Activated naive CD8-positive, alpha-beta T cell treated with anti-CD3 and anti-CD28 coated beads for 36 hours (primary cell): ENCODE measurements at places on chromosomes 13 and 19. TPM values are rescaled to one million over a fixed set of nuclear protein-coding genes. Genes with fewer than 3 reads are reported as not detected.

DNA sequence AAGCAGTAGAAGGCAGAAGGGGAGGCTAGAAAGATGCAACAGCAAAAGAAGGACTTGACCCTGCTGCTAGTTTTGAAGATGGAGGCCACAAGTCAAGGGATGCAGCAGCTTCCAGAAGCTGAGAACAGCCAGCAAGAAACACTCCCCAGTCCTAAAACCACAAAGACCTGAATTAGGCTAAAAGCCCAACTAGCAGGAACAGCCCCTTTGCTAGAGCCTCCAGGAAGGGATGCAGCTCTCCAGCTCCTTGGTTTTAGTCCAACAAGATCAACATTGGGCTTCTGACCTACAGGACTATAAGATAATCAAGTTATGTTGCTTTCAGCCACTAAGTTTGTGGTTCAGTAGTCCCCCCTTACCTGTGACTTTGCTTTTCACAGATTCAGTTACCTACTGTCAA lies 10.5 kb upstream of the LATS2 start:
- H3K4me3 ChIP-seq: no peak overlapping the region
- H3K4me1 ChIP-seq: peaks cover 19% of the 10 kb centered on the region
- no peak overlapping the region for H3K27ac ChIP-seq

DNA sequence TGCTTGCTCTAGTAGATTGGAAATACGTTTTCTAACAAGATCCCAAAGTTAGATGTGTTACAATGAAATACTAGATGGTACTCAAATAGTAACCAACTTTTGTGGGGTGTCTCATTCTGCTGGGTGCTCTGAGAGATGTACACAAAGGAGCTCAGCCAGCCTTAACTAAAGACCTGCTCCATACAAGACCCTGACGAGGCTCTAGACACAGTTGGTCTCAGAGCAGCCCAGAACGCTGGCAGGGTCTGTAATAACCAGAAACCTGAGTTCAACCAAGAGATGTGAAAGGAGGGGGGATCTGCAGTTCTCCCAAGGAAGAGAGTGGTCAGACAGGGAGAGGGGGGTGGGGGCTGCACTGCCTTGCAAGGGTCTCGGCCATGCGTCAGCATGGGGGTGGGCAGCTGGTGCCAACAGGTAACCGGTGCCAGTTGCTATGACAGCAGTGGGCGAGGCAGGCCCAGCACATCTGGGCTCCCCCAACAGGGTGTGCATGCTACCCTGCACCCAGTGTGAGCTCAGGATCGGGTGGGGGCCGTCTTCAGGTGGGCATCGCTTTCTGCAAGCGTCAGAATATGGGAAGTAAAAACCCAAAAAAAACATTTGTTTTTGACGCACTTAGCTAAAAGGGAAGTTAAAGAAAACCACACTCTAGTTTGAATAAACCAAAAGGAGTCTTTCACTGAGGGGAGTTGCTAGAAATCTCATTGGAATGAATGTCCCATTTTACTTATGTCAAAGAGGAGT lies 68.0 kb upstream of the GPR183 start:
- peak; percentile 30 for DNase-seq
- no peaks in the 10 kb centered on the region for H3K27me3 ChIP-seq
- peaks cover 70% of the 10 kb centered on the region for H3K36me3 ChIP-seq
- peak overlapping the region; percentile 84 for H3K27ac ChIP-seq
- H3K4me1 ChIP-seq: peaks cover 84% of the 10 kb centered on the region
- H3K4me3 ChIP-seq: peak overlapping the region; percentile 68

GRCh38 chr13:46577696-46578589 lies 25.0 kb downstream of the LRCH1 start:
- no peak for DNase-seq
- H3K27me3 ChIP-seq: no peaks in the 10 kb centered on the region
- H3K4me1 ChIP-seq: peaks cover 59% of the 10 kb centered on the region

DNA sequence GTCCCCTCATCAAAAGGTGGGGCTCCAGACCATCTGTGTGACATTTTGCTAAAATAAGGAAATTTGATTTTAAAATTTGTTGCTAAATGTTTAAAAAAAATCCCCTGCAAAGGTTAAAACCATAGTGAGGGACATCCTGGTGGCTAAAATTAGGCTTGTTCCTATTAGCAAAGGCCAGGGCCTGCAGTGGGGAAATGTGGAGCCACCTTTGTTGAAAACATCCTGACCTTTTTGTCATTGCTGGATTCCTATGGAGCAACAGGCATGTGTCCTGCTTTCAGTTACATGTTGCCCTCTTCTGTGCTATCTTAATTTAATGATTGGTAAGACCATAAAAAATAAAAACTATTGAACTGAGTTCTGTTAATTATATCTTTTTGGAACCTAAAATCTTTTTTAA lies 524.3 kb downstream of the KCTD12 start:
- H3K4me1 ChIP-seq: no peaks in the 10 kb centered on the region
- no peak overlapping the region for H3K27ac ChIP-seq
- no peak for DNase-seq
- no peaks in the 10 kb centered on the region for H3K27me3 ChIP-seq
- H3K36me3 ChIP-seq: no peaks in the 10 kb centered on the region

DNA sequence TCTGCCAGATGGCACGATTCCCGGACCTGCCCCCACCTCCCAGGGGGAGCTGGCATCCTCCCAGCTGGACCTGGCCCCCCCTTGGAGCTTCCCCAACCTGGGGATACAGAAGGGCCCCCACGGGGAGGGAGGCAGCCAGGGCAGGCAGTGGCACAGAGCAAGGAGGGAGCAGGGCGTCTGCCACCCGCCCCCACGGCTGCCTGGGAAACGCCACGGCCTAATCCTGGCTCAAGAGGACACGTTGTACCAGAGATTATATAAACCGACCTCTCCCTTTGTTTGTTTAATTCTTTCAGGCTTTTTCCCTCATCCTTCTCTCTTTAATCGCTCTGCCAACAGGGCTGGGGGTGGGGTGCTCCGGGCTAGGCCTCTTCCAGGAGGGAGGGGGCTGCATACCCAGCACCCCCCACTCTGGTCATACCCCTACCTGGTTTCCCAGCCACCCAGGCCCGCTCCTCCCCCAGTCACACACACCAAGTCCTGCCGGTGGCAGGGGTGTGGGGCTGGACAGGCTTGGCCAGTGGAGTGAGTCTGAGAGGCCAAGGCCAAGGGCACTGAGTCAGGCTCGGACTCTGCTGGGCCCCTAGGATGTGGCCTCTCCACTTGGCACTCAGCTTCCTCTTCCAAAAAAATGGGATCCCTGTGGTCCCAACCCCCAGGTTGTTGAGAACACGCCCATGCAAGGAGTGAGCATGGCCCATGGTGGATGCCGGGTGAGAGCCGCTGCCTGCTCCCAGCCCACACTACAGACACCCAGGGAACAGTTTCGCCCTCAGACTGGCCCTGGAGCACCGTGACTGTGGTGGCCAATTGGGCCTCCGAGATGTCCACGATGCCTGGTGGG lies 29.5 kb upstream of the NFIC start:
- no peak overlapping the region for H3K4me3 ChIP-seq
- no peaks in the 10 kb centered on the region for H3K27me3 ChIP-seq
- H3K4me1 ChIP-seq: peaks cover 5% of the 10 kb centered on the region
- H3K36me3 ChIP-seq: no peaks in the 10 kb centered on the region
- DNase-seq: no peak

Gene SULT2A1
- total RNA-seq: not detected
